Occipital lobe (tissue), 3 donors: ENCODE measurements at places on chromosomes 3 and 15.

GRCh38 chr15:41782371-41783282 is 8.3 kb downstream of the MAPKBP1 start:
- DNase-seq, result no peak

DNA sequence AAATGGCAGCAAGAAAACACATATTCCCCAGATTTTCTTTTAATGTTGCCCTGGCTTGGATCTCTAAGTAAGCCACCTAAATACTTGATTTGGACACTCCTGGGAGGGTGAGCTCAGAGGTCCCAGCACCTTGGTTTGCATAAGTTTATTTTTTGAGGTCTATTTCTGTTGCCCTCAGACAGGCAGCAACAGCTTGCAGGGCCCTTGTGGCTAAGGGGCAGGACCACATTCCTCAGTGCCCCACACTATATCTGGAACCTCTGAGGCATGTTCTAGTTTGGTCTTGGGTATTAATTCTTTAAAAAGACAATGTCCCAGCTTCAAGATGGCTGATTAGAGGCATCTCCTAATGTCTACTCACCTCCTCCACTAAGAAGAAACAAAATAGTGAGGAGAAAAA is 57.5 kb downstream of the IGSF11 start:
- no peak for DNase-seq

- peak; percentile 54 for DNase-seq
Measured at GRCh38 chr3:117019082-117019713, 309.6 kb downstream of the TUSC7 start.

- DNase-seq, result peak; percentile 73
Measured at GRCh38 chr3:134364061-134364935, 9.9 kb downstream of the AMOTL2 start.

DNA sequence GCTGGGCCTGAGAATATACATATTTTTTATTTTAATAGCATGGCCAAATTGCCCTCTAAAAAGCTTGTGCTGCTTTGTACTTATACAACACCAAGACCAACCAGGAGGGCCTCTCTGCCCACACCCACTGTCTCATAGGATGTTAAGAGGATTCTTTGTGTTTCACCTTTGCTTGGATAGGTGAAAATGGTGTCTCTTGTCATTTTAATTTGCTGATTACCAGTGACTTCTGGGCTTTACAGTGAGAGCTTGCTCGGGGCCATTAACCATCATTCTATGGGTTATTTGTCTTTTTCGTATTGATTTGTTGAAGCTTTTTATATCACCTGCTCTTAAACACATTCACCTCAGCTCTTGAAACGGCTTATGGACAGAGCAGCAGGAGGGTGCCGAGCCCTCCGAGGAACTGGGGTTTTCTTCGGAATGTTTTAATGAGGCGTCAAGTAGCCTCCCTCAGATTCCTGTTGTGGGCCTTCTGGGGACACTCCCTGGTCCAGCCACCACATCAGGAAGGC is 10.5 kb downstream of the PTH1R start:
- DNase-seq, result no peak

GRCh38 chr3:182782149-182782548 is 11.2 kb upstream of the ATP11B start:
- no peak for DNase-seq

- DNase-seq, result no peak
Measured at GRCh38 chr15:42106288-42106687, 11.9 kb upstream of the PLA2G4D start.

- DNase-seq, result no peak
Measured at GRCh38 chr15:67833710-67834511, 5.9 kb downstream of the RNU6-1 start.

- DNase-seq, result no peak
Measured at GRCh38 chr3:138675393-138675792, 66.8 kb downstream of the FAIM start.

- no peak for DNase-seq
Measured at GRCh38 chr3:152254041-152254440, 14.7 kb upstream of the MBNL1 start.

- DNase-seq, result no peak
Measured at GRCh38 chr3:64505419-64505818, 182.4 kb downstream of the ADAMTS9 start.

GRCh38 chr3:143961342-143961741 is 10.3 kb upstream of the DIPK2A start:
- no peak for DNase-seq

- peak; percentile 27 for DNase-seq
Measured at GRCh38 chr15:81749716-81750375, 296.0 kb downstream of the MEX3B start.

- no peak for DNase-seq
Measured at GRCh38 chr3:32195995-32196540, 42.4 kb upstream of the CMTM8 start.

DNA sequence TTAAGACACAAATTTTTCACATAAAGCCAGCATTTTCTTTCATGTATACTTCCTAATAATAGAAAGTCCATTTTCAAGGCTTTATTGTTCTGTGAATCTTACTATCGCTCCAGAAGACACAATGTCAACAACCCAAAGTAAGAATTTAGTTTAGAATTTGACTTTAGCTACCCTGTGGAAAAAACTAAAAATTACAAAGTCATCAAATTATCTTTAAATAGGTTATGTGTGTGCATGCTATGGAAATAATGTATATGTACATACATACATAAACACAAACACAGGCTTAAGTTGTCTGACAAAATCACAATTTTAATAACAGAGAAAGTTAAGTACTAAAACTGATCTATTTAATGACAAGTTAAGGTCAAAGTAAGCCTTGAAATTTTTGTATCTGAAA is 20.2 kb upstream of the XXYLT1 start:
- DNase-seq, result no peak

- DNase-seq, result no peak
Measured at GRCh38 chr3:57974796-57975388, 33.3 kb upstream of the FLNB start.

- no peak for DNase-seq
Measured at GRCh38 chr15:62549345-62549970, 384.4 kb upstream of the C2CD4B start.

- DNase-seq, result no peak
Measured at GRCh38 chr15:100208921-100209603, 132.7 kb downstream of the ADAMTS17 start.

DNA sequence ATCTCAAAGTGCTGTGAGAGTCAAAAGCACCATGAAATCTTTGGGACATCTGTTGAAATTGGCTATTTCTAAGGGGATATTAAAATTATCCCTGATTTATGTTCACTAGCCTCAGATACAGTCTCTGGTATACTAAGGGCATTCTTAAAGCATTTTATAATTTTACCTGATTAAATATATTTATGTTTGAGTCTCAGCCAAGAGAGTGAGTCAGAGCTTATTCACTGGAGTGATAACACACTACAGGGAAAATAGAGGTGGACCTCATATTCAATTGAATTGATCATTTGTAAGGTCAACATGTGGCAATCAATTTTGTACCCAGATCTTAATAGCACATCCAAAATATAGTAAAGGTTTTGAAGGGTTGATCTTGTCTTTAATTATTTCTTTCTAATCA is 733.6 kb downstream of the EPHA3 start:
- DNase-seq, result no peak

GRCh38 chr3:58497097-58497496 is 5.2 kb downstream of the KCTD6 start:
- no peak for DNase-seq
